ENCODE measurements at places on chromosomes 5 and 9.

- DNase-seq, result no peak
Observed at GRCh38 chr9:112754578-112754977, 4.0 kb downstream of the SNX30 start.

DNA sequence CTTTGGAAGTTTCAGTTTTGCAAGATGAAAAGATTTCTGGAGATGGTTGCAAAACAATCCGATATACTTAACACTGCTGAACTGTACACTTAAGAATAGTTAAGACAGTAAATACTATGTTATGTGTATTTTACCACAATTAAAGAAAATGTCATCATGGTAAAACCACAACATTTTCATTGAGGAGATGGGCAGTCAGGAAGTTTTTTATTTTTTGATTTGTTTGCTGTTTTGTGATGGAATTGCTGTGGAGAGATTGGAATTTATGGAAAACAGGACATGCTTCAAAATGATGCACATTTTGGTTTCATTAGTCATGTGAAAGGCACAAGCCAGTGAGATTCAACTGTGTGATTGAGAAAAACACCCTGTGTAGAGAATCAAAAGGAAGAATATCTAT is 90.5 kb upstream of the AGXT2 start:
- DNase-seq, result peak; percentile 55

DNA sequence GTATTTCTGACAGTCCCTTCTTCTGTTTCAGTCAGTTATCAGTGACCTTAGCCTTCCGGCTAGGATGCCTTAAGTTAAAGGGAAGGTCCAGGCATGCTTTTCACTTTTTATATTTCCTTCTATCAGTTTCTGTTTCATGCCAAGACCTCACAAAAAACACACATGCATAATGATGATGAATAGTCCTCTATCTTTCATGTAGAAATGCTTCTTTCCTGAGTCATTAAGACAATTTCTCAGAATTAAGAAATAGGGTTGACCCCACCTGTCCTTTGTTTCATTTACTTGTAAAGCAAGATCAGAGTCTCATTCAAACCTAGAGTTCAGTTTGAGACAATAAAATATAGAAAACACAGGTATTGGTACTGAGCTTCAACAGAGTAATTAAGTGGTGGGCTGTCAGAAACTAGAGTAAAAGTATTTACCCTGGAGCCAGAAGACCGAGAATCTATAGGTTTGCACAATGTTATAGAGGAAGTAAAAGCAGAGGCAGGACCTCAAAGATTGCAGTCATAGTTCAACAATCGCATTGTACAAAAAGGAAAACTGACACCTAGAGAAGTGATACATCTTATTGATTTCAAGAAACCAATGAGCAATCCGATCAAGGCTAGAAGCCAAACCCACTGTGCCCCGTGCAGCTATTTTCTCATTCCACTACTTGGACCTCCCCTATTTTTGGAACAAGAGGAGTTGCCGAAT is 118.7 kb upstream of the PUM3 start:
- DNase-seq, result no peak

GRCh38 chr5:155295111-155295510 is 281.6 kb downstream of the KIF4B start:
- no peak for DNase-seq

GRCh38 chr5:54454602-54455001 is 897 bp upstream of the HSPB3 start:
- no peak for DNase-seq

GRCh38 chr9:3909966-3910650 is 384.3 kb upstream of the RFX3 start:
- no peak for DNase-seq

DNA sequence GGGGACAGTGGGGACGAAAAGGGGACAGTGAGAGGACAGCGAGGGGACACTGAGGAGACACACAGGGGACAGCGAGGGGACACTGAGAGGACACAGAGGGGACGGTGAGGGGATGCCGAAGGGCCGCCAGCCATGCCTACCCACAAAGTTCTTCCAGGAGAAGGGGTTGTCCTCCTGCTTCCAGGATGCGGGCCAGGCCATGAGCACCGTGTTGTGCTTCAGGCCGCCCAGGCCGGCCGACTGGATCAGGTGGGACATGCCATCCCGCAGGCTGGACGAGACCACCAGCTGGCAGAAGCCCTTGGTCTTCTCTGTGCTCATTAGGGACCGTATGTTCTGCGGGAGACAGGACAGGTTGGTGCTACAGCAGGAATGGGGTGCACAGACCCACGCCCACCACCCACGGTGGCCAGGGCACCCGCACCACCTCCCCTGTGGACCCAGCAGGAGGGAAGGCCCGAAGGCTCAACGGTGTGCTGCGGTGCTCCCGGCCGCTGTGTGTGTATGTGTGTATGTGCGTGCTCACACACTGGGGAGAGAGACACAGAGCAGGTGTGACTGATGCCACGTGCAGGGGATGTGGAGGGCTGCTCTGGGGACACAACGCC is 46.6 kb downstream of the SLC12A7 start:
- DNase-seq, result no peak

DNA sequence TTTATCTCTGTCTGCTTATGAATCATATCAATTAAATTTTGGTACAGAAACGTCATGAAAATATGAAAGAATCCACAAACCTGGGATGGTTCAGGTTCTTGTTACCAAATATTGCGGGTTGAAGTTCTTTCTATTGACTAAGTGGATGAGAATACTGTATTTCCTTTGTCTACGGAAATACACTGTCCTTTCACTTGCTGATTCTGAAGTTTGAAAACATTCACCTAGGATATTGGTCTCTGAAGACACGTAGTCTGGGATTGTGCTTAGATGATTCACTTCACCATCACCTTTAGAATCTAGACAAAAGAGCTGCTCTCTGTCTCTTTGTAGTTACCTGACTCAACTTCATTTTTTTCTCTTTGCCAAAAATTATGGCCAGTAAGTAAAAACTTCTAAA is 222.4 kb downstream of the FBN2 start:
- no peak for DNase-seq

DNA sequence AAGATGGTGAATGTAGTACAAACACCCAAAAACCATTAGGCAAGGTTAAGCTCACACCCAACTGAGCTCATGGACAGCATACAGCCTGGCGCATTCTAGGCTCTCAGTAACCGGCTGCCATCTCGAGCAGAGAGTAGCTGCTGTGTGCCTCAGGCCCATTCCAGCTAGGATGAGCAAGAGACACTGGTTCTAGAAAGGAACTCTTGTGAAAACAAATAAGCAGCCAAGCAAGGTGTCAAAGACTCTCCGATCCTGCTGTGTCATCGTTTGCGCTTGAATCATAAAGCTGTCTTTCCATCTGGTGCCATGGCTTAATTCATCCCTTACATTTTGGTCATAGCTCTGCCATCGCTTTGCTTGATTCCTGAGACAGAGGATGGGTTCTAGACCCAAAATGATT is 135.4 kb upstream of the MSX2 start:
- DNase-seq, result no peak

DNA sequence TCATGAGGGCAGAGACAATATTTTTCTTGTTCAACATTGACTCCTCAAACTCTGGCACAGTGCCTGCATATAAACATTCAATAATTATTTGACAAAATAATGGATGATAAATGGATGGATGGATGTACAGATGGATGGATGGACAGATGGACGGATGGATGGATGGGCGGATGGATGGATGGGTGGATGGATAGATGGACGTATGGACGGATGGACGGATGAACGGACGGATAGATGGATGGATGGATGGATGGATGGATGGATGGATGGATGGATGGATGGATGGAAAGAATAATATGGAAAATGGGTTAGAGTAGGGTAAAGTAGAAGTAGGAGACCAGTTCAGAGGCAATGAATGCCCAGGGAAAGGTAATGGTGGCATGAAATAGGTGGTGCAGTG is 589.2 kb downstream of the EBF1 start:
- no peak for DNase-seq

DNA sequence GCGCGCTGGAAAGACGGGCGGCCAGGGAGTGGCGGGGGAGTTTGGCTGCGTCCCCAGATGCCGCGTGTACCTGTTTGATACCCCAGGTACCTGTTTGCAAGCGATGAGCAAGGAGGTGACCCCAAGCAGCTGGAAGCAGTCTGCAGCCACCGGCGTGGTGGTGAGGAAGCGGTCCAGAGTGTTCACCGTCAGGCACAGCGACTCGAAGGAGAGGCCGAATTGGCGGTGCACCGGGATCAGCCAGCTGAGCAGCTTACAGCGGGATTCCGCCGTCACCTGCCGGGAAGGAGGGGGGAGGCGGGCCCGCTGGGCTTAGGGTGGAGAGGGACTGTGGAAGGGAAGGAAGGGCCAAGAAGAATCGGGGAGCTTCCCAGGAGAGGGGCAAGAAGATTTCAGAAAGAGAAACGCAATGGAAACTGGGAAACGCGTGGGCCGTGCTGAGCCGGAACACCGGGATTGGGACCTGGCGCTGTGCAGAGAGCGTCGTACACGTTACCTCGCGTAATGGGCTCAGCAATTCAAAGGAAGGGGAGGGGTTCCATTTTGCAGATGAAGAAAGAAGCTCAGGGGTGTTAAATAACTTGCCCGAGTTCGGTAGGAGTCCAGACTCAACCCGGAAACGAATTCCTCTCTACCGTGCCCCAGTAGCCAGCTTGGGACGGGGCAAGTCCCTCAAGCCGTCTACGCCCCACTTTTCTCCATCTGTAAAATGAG is 980 bp downstream of the CCNO start:
- DNase-seq, result no peak

GRCh38 chr9:127874301-127875221 is 2.9 kb downstream of the AK1 start:
- no peak for DNase-seq

DNA sequence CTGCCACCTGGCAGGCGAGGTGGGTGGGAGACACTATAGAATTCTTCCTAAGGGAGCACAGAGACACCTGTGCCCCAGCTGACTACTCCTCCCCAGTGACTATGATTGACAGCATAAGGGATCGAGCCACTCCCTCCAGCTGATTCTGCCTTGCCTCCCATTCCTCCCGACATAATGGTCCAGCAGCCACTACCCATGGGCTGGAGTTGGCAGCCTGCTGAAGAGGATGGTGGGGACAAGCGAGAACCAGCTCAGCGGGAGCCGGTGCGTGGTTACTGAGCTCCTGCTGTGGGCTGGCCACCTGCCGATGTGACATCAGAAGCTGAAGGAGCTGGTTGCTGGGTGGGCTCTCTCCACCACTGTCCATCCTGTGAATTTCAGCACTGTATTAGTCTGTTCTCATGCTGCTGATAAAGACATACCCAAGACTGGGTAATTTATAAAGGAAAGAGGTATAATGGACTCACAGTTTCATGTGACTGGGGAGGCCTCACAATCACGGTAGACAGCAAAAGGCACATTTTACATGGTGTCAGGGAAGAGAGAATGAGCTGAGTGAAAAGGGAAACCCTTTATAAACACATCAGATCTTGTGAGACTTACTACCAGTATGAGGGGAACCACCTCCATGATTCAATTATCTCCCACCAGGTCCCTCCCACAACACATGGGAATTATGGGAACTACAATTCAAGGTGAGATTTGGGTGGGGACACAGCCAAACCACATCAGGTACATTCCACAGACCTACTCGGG is 12.1 kb upstream of the NCS1 start:
- no peak for DNase-seq

- peak; percentile 10 for DNase-seq
Observed at GRCh38 chr5:14775857-14776256, 95.7 kb downstream of the ANKH start.

DNA sequence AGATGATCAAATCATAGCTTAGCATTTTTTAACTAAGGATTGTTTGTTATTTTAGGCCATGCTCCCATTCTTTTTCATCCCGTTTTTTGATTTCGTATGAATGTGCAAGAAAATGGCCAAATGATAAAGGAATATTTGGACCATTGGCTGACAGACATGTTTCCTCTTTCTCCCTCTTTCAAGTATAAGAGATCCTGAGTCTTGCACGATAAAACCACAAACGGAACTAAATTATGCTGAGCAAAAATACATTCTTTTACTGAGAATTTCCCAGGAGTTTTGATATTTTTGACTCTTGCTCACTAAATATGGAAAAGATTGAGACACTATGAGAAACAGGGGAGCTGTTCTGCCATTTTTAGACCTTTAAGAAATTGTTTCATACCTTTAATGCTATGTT is 90.4 kb upstream of the KLF9 start:
- no peak for DNase-seq

DNA sequence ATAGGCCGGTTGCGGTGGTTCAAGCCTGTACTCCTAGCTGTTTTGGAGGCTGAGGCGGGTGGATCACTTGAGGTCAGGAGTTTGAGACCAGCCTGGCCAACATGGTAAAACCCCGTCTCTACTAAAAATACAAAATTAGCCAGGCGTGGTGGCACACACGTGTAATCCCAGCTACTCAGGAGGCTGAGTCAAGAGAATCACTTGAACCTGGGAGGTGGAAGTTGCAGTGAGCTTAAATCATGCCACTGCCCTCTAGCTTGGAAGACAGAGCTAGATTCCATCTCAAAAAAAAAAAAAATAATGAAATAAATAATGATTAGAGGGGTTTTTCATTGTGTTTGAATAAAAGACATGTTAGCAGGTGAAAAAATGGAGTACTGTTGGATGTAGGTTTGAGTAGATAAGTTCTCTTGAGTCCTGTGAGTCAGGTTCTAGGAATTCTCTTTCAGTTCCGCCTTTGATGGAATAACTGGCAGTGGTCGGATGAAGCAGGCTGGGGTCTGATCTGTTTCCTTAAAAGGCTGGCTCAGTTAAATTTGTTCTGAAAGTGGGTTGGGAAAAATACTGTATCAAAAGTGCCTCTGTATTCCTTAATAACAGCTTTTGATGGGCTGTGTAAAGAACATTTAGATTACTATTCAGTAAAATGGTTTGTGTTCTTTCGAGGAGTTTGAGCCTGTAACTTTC is 73.2 kb downstream of the AOPEP start:
- DNase-seq, result no peak

DNA sequence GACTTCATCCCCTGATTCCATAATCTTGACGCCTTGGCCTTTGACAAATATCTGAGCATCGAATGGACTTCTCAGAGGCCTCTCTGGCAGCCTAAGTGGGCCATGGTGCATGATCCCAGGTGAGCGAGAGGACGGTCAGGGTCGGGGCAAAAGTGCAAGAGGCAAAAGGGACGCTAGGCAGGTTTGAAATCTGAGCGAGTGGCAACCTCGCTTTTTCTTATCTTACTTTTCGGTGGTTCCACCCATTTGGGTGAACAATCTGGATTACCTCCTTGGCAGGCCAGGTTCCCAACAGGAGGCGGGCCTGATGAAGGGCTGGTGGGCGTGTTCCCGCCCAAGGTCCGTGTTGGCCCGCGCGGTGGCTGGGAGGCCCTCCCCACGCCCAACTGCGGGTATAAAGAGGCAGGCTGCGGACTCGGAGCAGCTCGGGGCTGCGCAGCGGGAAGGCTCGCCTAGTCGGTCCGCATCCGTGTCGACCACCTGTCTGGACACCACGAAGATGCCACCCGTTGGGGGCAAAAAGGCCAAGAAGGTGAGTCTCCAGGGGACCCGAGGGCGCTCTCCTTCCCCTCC is at the start of gene BHMT:
TSS of gene BHMT (plus strand) at position 423 of the 573 bp plus-strand sequence. CDS start at position 500, 77 bp downstream.
- DNase-seq, result no peak

DNA sequence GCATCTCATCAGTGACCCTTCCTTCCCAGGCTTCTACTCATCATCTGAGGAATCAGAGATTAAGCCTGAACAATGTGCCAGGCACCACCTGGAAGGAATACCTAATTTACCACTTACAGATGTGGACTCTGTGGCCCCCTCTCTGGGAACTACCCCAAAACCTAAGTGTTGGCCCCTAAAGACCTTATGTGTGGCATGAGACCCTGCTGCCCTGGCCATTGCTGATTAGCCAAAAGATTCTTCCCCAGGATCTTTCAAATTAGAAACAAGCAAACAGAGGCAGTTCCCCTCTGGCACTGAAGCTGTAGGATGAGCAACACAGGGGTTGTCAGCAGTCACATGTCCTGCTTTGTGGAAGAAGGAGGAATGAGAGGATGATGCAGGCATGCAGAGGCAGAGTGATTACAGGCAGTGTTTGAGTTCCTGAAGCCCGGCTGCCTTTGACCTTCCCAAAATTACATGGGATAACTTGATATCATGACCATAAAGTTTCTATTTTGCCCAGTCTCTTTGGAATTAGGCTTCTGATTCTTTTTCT is 10.6 kb downstream of the SPINK4 start:
- DNase-seq, result peak; percentile 47

Measured in AG09309 (cell line).